Stimulated activated CD8-positive, alpha-beta memory T cell treated with anti-CD3 and anti-CD28 coated beads, Interleukin-4, amount 100 ng/mL, for 1 hour (primary cell): ENCODE measurements at places on chromosomes 3 and 15.

- no peak for DNase-seq
Observed at GRCh38 chr3:170976190-170976519, 50.4 kb downstream of the SLC2A2 start.

- no peak for DNase-seq
Observed at GRCh38 chr15:56931639-56932508, 13.4 kb downstream of the TCF12 start.

GRCh38 chr3:156732261-156732660 lies 57.9 kb downstream of the TIPARP start:
- DNase-seq: no peak

DNA sequence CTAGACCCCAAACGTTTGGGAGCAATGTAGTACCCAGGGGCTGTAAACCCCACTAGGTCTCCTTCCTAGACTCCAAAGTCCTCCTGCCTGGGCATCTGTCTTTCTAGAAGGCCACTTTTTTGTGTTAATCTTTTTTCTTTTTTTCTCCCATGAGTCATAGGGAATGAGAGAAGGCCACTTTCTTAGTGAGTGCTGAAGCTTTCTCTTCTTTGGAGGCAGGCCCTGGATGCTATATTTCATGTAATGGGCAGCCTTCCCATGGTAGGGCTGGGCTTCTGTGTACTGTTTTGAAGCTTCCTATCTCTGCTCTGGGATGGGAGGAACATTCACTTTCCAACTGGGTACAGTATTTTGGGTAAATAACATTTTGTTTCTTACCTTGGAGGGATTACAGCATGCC lies 15.2 kb upstream of the RTP2 start:
- DNase-seq: no peak

DNA sequence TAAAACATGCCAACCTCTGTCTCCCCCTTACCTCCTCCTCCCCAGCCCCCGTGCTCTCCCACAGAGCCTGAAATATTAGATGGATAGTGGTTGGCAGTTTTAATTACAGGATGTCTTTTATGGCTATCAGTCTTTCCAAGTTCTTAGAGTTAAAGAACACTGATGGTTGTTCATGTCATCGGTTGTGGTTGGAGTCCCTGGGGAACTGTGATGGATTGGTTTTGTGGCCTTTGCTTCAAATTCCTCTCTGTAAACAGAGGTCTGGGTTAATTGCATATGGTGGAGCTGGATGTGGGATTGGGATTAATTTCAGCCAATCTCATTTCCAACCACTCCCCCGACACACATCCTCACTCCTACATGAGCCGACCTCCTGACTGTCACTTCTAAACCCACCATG lies 164.5 kb upstream of the PROK2 start:
- DNase-seq: no peak

GRCh38 chr15:74867466-74868038 lies 5.6 kb downstream of the SCAMP2 start:
- no peak for DNase-seq

GRCh38 chr3:18716101-18716500 lies 291.0 kb upstream of the SATB1 start:
- DNase-seq: no peak

- no peak for DNase-seq
Observed at GRCh38 chr3:62241279-62241678, 132.1 kb downstream of the FEZF2 start.

DNA sequence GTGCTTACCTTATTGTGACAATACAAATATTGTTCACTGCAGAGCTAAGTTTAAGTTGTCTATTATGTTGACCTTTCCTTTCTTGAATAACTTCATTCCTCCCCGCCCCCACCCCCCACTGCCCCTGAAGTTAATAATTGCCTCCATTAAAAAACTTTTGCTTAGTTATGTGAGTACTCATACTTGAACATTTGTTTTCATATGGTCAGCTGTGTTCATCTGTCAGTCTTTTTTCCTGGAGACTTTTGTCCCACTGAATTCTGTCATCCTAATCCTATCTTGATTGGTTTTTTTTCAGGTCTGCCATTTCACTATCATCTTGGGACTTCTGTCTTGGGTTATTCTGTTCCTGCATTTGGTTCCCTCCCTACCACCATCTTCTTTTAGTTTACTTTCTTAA lies 8.5 kb downstream of the SLC25A36 start:
- no peak for DNase-seq

DNA sequence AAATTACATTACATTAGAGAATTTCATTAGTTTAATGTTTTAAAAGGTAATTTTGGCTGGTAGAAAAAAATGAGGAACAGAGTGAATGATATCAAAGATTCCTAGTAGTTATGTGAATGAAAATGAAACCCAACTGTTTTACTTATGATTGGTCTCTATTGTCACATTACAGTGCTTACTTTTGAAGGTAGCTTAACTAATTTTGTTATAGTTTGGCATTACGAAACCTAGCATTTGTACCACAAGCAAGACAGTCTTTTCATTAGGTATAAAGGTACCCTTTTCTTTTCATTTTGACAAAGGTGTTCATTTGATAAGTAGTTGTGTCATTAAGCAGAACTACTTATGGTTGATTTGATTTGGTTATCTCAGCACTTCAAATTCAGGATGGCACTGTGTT lies 6.9 kb downstream of the SELENOT start:
- no peak for DNase-seq

DNA sequence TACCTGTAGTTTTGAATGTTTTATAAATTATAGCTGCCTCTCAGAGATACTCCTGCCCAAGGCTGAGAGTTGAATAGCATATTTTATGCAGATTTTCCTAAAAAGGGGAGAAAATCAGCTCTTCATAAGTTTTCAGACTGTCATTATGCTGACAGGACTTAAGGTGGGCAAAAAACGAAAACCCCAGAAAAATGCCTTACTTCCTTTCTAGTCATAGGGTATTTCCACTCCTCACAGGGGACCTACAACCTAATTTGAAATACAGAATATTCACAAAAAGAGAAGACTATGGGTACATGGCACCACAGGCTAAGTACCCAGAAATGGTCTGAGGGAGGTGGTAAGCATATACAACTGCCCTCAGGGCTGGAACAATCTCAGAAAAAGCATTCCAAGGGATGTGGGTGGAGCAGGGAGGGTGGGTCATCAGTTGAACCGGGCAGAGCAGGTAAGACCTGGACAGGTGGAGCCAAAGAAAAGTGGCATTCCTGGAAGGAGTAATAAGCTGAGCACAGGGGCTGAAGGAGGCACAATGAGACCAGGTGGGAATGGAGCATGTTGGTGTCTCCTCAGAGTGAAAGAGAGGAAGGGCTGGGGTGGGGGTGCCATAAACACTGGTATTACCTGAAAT lies 10.6 kb upstream of the OXSR1 start:
- no peak for DNase-seq

- no peak for DNase-seq
Observed at GRCh38 chr15:96324192-96324895, 6.2 kb upstream of the NR2F2 start.

- no peak for DNase-seq
Observed at GRCh38 chr3:192409201-192409837, 318.0 kb downstream of the FGF12 start.

DNA sequence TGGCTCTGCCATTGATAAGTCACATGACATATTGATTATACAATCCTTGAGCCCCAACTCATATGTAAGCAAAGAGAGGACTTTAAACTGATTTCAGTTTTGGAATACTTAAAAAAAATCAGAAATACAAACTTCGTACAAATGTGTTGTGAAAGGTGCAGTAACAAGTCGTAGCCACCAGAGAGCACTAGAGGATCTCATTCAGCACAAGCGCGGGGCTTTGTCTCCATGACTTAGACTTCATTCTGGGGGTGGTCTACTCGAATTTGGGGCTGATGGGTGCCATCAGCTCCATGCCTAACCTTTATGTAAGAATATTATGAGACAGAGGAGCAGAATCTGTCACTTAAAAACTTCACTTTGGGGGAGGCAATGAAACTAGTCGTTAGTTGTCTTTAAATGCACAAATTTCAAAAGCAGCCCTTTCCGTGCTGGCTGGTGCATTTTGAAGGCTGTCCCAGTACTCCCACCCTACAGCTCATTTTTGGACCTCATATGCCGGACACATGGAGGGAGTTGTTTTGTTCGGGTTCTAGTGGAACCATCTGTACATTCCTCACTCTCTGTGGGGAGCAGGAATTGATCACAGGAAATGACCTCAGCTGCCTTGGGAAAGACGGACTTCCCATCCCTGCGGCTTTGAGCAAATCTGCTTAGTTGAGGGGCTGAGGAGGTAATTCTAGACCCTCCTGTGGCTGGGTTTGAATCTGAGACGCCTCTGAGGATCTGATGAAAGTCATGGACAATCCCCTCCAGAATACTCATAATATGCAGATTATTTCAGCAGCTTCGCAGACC lies 27.5 kb upstream of the MASP1 start:
- no peak for DNase-seq

GRCh38 chr3:127953091-127954035 lies 38.3 kb downstream of the KBTBD12 start:
- DNase-seq: no peak

DNA sequence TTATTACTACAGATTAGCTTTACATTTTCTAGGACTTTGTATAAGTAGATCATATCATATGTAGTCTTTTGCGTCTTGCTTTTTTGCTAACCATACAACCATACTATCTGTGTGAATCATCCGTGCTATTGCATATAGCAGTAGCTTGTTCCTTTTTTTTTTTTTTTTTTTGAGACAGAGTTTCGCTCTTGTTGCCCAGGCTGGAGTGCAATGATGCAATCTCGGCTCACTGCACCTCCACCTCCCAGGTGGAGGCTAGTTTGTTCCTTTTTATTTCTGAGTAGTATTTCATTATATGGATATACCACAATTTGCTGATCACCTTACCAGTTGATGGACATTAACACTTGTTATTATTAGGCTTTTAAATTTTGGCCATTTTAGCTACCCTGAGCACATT lies 54.5 kb upstream of the TBL1XR1 start:
- DNase-seq: no peak

DNA sequence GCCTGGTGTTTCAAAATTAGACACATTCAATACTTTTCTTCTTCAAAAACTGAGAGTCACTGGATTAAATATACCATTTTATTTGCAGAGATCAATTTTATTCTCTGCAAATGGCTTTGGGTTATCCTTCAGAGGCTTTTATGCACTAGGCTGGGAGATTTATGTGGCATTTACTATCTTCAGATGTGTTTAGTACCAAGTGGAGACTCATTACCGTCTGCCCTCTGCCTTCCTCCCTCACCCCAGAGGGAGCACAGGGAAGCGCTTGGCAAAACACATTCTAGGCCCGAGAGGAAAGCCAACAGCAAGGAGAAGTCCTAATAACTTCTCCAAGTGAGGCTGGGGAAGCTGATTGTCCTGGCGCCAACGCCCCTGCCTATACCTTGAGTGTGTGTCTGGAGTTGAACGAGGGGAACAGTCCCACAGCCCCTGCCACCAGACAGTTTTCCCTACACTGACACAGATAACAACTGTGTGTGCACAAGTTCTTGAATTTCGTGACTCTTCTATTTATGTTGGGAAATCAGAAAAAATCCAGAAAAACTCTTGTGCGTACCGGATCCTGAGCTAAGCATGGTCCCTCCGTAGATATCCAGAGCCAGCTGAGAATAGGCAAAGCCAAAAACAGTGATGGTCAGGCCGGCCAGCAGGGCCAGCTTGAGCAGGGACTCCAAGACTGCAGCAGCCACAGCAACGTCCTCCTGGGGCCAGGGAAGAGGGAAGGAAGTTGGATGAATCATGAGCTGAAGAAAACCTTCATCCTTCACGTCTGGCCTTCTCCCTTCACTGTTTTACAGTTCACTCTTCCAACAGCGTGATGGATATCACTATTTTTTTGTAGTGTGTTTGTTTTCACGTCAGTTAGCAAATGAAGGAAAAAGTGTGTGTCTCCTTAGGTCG lies 26.6 kb downstream of the RFT1 start:
- DNase-seq: no peak

DNA sequence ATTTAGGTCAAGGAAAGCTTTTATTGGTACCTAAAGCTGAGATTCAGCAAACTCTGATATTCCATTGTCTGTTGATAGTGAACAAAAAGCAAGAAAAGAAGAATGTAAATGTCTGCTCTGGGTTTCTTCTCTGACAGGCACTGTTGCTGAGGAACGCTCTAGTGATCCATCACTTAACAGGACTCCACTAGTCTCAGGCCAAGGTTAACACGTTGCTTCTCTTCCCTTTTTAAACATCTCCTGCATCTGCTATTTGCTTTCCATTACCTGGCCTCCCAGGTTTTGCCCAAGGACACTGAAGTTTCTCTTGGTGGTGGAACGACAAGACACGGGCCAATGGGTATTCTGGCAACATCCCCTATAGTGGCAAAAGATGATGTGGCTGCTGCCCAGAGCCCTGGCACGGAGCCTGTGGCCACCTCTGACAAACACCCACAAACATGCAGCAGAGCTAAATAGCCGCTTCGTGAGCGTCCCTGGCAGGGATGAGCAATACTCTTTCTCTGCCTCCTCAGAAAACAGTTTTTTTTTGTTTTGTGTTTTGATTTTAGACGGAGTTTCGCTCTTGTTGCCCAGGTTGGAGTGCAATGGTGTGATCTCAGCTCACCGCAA lies 97.8 kb upstream of the AKAP13 start:
- no peak for DNase-seq

GRCh38 chr15:50146632-50147031 lies 27.6 kb upstream of the ATP8B4 start:
- DNase-seq: no peak

GRCh38 chr15:38671675-38672254 lies 107.2 kb upstream of the RASGRP1 start:
- no peak for DNase-seq

GRCh38 chr3:57003676-57004075 lies 56.8 kb upstream of the SPATA12 start:
- no peak for DNase-seq

DNA sequence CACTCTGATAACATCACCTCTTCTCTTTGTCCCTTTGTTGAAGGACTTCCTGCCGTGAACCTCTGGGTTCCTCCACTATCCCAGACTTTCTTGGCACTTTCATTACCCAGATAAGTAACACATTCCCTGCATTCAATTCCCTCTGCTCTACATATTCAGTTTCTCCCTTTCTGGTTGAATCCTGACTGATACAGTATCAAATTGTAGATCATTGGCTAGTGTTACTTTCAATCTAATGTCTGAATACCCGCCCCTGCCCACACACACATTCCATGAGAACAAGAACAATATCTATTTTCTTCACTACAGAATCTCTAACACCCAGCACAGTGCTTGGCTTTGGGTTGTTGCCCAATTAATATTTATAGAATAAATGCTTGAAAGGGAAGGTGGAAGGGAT lies 163.5 kb downstream of the ABHD5 start:
- no peak for DNase-seq

DNA sequence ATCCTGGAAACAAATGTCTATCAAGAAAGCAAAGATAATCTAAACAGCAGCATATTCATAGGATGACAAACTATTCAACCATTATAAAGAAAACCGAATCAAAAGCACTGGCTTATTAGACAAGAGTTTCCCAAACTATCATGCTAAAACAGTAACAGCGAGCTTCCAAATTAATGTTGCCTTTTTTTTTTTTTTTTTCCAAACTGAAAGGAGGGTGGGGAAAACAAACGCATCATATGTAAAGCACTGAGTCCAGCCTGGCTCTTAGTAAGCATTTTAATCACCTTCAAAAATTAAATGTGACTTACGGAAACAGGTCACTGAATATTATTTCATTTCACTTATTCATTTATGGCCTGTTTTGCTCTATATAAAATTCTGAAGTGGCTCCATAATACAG lies 2.3 kb downstream of the TJP1 start:
- DNase-seq: no peak
